ENCODE measurements at places on chromosomes 5 and 9.
A peak's percentile ranks its signal among the peaks of the same experiment; 100 is the strongest.

- no peak for DNase-seq
These were observed 1.4 kb upstream of the ETF1 start for GRCh38 chr5:138544181-138545134.

DNA sequence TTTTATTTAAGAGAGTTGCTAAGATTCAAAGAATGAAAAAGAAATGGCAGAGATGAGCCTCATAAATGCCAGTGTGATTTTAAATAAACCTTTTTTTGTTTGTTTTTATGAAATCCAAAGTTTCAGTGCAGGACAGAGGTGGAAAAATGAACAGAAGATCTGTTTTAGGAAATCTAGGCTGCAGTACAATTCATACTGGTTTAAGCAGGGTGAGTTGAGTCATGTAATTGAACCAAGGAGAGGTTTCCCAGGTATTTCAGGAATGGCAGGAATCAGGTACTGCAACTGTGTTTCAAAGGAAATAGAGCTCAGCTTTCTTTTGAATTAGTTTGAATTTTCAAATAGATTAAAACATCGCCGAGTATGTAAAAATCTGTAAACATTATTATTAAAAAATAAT is 3.0 kb upstream of the ANKRD31 start:
- DNase-seq, result no peak

DNA sequence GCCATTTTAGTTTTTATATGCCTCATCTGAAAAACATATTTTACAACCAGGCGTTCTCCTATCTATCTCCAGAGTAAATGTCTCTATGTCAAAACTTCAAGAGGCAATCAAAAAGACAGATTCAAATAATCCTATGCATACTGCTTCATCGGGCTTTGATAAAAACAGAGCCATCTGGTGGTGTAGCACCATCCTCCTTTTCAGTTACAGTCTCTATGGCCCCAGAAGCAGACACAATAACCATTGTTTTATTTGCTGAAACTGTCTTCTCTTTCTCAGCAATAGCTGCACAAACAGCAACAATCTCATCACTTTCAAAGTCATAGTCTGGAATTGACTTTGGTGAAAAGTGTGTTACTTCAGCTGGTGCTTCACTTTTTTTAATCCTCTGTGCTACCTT is 36.3 kb downstream of the PTGER4 start:
- no peak for DNase-seq

DNA sequence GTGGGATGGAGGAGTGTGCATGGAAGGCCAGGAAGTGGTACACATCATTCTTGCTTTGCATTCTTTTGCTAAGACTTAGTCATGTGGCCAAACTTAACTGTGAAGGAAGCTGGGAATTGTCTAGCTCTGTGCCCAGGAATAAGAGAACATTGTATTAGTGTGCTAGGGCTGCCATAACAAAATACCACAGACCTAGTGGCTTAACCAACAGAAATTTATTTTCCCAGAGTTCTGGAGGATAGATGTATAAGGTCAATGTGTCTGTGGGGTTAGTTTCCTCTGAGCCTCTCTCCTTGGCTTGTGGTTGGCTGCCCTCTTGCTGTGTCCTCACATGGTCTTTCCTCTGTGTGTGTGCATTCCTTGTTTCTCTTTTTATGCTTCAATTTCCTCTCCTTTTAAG is 32.4 kb downstream of the NNT start:
- no peak for DNase-seq

- DNase-seq, result peak; percentile 98
These were observed 216.9 kb downstream of the SH3GL2 start for GRCh38 chr9:17795744-17796143.

GRCh38 chr9:20903212-20903611 is 128.2 kb downstream of the HACD4 start:
- DNase-seq, result no peak

All from MV-4-11 (cell line).